ENCODE measurements at places on chromosomes 13 and 19.

- DNase-seq: no peak
Measured at GRCh38 chr13:71576571-71576970, 290.4 kb downstream of the DACH1 start.

GRCh38 chr19:31214086-31214485, 135.2 kb downstream of the TSHZ3 start:
- peak; percentile 94 for DNase-seq

DNA sequence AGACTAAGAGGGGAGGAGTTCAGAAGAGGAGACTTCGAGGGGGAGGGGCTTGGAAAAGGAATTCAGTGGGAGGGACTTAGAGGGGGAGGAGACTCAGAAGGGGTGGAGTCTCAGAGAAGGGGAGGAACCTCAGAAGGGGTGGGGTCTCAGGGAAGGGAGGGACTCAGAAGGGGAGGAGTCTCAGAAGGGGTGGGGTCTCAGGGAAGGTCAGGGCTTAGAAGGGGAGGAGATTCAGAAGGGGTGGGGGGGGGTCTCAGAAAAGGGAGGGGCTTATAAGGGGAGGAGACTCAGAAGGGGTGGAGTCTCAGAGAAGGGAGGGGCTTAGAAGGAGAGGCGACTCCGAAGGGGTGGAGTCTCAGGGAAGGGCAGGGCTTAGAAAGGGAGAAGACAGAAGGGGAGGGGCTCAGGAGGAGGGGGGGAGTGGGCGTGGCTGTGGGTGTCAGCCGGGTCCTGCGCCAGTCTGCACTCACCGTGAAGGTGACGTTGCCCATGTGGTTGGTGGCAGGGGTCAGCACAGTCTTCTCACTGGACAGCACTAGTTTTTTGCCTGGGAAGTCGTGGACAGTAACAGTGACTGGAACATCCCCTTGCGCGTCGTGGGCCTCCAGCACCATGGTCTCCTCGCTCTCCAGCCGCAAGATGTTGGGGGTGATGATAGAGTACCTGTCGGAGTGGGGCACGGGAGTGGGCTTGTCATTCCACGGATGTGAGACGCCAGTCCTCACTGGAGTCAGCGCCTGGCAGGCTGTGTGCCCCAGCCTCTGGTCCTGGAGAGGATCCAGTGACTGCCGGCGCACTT, 1.5 kb downstream of the C3 start:
- DNase-seq: peak; percentile 49

GRCh38 chr13:65336916-65337315, 1893.2 kb downstream of the PCDH9 start:
- DNase-seq: no peak

GRCh38 chr19:11205939-11206570, 8.7 kb upstream of the KANK2 start:
- no peak for DNase-seq

- DNase-seq: no peak
Measured at GRCh38 chr19:50326101-50326664, 3.0 kb downstream of the KCNC3 start.

DNA sequence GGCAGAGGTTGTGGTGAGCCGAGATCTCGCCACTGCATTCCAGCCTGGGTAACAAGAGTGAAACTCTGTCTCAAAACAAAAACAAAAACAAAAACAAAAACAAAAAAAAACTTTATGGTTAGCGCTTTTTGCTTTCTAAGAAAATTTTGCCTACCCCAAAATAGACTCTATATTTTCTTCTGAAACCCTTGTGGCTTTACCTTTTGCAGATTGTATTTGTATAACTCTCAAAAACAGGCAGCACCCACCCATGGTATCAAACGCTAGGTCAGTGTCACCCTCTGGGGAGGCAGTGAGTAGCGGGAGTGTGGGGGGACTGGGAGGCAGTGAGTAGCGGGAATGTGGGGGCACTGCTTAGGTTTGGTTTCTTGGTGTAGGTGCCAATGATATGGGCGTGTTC, 7.5 kb upstream of the SLC39A3 start:
- no peak for DNase-seq

GRCh38 chr19:23509686-23510450, 114.6 kb upstream of the ZNF91 start:
- no peak for DNase-seq

DNA sequence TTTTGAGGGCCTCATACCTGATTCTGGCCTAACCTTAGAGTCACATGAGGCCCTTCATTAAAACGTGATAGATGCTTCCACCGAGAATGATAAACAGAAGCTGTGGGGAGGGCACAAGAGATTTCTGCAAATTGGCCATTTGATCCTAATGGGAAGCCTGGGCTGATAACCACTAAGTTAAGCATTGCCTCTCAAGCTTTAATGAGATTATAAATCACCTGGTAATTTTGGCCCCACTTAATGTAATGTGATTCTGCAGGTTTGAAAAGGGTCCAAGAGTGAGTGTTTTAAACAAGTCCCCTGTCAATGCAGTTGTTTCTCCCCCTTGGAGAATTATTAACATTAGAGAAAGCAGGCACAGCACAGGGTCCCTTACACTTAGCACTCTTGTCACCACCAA, 42.0 kb downstream of the ZNF486 start:
- DNase-seq: no peak

GRCh38 chr19:49814010-49814409, 918 bp upstream of the FUZ start:
- peak; percentile 36 for DNase-seq

GRCh38 chr13:50340551-50341287, 325.5 kb downstream of the KCNRG start:
- DNase-seq: no peak

DNA sequence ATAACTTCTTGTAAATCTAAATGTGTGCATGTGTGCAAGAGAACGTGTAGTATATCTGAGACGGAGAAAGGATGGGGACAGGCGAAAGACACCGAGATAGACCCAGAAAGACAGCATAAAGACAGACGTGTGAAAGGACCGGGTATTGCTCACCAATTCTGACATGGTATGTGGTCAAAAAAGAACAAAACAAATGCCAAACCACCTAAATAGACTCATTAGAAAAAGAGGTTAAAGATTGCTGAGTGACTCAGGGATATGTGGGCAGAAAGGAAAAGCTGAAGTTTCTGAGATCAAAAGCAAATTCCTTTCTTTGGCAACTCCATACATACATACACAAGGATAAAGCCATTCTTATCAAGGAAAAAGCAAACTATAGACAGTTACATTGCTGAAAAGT, 179.7 kb upstream of the TSC22D1 start:
- DNase-seq: no peak

- DNase-seq: no peak
Measured at GRCh38 chr19:8705742-8706141, 7.1 kb upstream of the ACTL9 start.
